ENCODE measurements at places on chromosomes 2 and 18.

- DNase-seq = no peak
Measured at GRCh38 chr2:215352602-215353001, 40.7 kb downstream of the ATIC start.

DNA sequence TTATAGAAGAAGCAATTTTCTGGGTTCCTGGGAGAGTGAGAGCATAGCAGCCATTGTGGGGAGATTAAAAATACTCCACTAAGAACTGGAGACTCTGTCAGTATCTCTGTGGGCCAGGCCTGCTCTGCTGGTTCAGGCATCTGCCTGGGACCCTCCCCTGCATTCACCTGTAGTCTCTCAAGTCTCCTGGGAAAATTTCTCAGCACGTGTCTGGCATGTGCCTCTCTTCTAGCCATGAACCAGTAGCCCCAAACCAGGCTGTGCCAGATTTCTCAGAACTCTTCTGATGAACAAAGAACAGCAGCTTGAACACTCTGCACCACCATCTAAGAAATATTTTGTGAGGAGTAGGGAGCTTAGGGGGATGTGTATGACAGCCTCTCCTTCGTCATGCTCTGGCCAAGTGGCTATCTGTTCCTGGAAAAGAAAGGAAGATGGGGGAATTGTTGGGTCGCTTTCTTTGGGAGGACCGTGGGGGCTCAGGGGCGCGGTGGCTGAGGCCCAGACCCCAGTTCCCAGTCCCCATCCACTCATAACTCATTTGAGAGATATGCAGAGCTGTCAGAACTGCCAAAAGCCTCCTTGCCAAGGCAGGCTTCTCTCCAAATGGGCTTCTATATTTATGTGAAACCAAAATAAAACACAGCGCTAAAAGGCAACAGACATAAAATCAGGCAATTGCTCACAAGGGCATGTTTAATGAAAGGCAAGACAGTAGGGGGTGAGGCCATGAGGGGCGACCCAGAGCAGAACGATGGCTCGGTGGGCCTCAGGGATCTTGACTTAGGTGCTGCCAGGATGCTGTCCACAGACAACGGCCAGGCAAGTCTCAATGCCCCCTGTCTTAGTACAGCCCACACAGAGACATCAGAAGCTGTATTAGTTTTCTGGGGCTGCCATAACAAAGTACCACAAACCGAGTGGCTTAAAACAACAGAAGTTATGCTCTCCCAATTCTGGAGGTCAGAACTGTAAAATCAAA, 114.7 kb upstream of the TNP1 start:
- DNase-seq = no peak

DNA sequence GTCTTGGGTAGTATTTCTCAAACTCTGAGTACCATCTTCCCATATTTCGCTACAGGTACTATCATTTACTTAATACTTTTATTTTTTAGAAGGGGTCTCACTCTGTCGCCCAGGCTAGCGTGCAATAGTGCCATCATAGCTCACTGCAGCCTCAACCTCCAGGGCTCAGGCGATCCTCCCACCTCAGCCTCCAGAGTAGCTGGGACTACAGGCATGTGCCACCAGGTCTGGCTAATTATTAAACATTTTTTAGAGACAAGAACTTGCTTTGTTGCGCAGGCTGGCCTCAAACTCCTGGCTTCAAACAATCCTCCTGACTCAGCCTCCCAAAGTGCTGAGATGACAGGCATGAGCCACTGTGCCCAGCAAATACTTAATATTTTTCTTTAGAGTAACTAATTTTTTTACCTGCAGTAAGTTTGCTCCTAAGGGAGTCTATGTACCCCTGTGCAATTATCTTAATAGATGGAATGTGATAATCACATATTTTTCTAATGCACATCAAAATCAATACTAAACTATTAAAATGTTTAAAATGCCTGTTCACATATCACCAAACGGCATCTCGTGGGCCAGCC, 100.6 kb upstream of the ST3GAL5 start:
- DNase-seq = no peak

- no peak for DNase-seq
Measured at GRCh38 chr2:227020416-227020815, 143.6 kb downstream of the COL4A4 start.

GRCh38 chr18:9437021-9437437, 38.3 kb upstream of the RALBP1 start:
- no peak for DNase-seq

- no peak for DNase-seq
Measured at GRCh38 chr2:62423883-62424458, 82.0 kb downstream of the TMEM17 start.

DNA sequence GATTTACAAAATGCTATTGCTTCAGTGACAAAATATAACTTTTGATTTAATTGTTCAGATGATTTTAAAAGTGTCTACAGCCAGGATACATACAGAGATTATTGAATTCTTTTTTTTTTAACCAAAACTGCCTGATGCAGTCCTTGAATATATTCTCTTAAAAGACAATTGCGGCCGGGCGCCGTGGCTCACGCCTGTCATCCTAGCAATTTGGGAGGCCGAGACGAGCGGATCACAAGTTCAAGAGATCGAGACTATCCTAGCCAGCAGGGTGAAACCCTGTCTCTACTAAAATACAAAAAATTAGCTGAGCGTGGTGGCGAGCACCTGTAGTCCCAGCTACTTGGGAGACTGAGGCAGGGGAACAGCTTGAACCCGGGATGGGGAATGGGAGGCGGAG, 497.0 kb upstream of the FSIP2 start:
- DNase-seq = no peak

GRCh38 chr2:145079641-145080040, 559.7 kb upstream of the ZEB2 start:
- no peak for DNase-seq

DNA sequence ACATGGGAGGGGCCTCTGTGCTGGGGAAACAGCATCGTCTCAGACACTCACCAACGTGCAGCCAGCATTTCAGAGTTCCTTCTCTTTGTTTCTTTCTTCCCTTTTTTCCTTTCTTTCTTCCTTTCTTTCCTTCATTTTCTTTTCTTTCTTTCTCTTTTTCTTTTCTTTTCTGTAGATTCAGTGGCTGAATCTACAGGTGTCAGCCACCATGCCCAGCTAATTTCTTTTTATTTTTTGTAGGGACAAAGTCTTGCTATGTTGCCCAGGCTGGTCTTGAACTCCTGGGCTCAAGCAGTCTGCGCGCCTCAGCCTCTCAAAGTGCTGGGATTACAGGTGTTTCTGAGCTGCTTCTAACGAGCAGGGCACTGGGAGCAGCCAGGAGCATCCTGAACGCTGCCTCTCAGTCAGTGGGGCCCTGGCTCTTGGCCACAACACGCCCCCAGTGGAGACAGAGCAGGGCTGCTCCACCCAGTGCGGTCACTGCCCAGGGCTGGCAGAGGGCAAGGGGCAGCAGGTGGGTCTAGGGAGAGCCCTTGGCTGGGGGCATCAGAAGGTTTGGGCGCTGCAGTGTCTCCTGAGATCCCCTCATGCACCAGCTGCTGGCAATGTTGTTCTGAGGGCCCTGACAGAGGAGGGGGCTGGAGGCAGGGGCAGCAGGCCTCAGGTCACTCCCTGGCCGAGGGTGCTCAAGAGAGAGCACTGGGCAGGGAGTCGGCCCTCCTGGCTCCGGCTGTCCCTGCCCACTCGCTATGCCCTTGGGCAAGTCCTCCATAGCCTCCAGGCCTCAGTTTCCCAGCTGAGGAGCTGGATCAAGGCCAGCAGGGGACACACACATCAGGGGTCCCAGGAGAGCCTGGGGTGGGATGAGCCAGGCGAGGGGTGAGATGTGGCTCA, 4.7 kb upstream of the KLHL30 start:
- no peak for DNase-seq

DNA sequence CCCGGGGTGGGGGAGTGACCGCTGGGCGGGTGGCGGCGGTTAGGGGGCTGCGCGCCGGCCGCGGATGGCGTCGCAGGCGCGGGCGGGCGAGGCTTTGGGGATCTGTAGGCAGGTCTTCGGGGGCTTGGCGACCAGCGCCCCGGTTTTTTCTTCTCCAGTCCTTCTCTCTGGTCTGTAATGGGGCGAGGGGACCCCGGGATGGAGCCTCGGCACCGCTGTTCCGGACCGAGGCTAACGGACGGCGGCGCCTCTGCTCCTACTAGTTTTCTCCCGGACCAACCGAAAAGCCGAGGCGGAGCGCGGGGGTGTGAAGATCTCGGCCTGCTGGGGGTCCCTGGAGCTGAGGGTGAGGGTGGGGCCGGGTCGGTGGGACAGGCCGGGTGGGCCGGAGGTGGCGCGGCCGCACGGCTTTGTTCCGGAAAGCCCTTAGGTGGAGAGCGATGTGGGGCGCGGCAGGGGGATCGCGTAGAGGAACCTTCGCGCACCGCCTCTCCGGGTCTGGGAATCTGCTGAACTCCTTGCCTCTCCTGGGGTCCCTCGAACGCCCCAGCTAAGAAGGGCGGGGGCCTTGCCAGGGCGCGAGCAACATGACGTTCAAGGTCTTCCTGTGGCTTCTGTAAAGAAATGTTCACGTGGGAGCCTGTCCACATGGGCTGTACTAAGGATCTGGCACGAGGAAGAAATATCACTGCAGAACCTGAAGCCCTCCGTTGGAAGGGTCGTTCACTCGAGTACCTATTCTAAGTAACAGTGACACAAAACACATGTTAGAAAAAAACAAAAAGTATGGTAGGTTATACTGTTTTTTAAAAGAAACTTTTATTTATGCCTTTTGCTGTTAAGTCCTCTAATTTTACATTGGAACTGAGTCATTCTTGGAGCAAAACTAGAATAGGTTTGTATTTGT, 861 bp downstream of the SLC39A10 start:
- DNase-seq = peak; percentile 50

GRCh38 chr2:5834501-5834900, 142.3 kb downstream of the SOX11 start:
- DNase-seq = no peak

GRCh38 chr2:65525616-65526231, 93.3 kb upstream of the SPRED2 start:
- no peak for DNase-seq

- no peak for DNase-seq
Measured at GRCh38 chr2:24457696-24458386, 33.2 kb upstream of the NCOA1 start.

DNA sequence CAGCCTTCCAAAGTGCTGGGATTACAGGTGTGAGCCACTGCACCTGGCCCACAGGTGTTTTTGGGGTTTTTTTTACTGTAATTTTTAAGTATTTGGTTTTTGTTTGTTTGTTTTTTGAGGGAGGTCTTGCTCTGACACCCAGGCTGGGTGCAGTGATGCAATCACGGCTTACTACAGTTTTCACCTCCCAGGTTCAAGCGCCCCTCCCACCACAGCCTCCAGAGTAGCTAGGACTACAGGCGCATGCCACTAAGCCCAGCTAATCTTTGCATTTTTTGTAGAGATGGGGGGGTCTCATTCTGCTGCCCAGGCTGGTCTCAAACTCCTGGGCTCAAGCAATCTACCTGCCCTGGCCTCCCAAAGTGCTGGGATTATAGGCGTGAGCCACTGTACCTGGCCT, 7.3 kb upstream of the SLC11A1 start:
- DNase-seq = peak; percentile 55

- no peak for DNase-seq
Measured at GRCh38 chr2:6999211-6999877, 82.1 kb downstream of the RNF144A start.

GRCh38 chr2:137892739-137893138, 71.5 kb upstream of the HNMT start:
- DNase-seq = no peak
